ENCODE measurements at places on chromosomes 3 and 15.

GRCh38 chr3:50483374-50483773 is 20.1 kb downstream of the CACNA2D2 start:
- DNase-seq, result no peak

DNA sequence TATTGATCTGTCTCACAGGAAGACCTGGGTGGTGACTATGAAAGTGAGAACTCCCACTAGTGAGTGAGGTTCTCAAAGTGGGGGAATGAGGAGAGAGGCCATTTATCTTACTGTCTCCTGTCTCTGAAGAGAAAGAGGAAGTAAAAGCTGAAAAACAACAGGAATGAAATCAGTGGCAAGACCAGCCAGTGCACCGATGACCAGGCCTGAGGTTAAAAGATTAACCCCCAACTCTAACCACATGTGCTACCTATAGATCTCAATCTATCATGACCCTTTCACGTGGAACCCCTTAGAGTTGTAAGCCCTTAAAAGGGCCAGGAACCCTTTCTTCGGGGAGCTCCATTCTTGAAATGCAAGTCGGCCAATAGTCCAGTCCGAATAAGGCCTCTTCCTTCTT is 239.3 kb upstream of the CNTN6 start:
- DNase-seq, result no peak

- DNase-seq, result no peak
Observed at GRCh38 chr15:36782681-36783080, 203.3 kb downstream of the CDIN1 start.

- DNase-seq, result no peak
Observed at GRCh38 chr15:71042356-71042922, 72.8 kb upstream of the THSD4 start.

GRCh38 chr15:47669221-47669620 is 48.1 kb upstream of the SEMA6D start:
- DNase-seq, result no peak

GRCh38 chr15:85414037-85414436 is 33.6 kb downstream of the AKAP13 start:
- no peak for DNase-seq

- DNase-seq, result no peak
Observed at GRCh38 chr15:44468709-44469385, 41.4 kb downstream of the CTDSPL2 start.

GRCh38 chr3:105051972-105052371 is 314.7 kb upstream of the ALCAM start:
- DNase-seq, result no peak

GRCh38 chr3:52061121-52061910 is 4.9 kb upstream of the DUSP7 start:
- DNase-seq, result no peak

- DNase-seq, result no peak
Observed at GRCh38 chr3:99683465-99683864, 45.1 kb downstream of the COL8A1 start.

DNA sequence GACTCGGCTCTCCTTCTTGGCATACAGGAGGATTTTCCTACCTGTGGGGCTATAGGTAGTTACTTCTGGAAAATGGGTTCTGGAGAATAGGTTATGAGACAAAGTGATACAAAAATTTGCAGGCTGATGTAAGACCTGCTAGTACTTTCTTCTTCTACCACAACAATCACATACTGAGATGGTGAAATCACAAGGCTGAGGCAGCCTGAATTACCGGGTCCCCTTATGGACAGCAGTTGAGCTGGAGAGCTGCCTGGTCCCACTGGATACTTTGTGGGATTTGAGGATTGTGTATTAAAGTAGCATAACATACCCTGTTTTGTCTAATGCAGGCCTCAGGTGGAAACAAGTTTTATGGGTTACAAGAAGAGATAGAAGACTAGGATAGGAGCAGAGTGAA is 86.5 kb upstream of the FAM98B start:
- no peak for DNase-seq

GRCh38 chr3:12906141-12906915 is 65.0 kb upstream of the RPL32 start:
- no peak for DNase-seq

GRCh38 chr15:80507131-80507530 is 102.9 kb downstream of the ARNT2 start:
- no peak for DNase-seq

- no peak for DNase-seq
Observed at GRCh38 chr3:184570489-184570888, 8.9 kb downstream of the EPHB3 start.

GRCh38 chr15:42275780-42276391 is 2.7 kb upstream of the TMEM87A start:
- no peak for DNase-seq

DNA sequence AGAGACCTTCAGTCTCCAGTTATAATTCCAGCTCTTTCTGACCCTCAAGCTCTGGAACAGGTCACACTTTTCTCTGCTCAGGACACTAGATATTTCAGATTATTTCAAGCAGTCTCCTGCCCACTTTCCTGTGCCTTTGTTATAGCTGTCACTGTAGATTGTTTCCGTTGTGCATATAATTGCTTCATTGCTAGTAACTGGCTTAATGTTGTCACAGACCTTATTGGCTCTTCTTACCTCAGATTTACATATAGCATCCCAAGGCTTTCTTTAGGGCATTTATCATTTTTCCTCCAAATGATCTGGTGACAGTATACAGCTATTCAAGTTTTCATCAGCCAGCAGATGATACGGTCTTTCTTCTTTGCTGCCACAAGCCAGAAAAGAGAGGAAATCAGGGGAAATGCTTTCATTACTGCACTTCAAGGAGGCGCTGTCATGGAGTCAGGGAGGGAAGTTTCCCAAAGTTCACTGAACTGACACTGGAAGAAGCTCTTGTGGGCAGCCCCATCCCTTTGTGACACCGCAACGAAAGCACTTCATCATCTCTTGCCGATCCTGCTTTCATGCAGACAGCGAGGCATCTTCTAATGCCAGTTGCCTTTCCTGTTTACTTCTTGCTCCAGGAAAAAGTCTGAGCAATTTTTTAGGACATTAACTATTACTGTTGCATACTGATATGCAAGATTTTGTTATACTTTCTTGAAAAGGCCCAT is 181.9 kb downstream of the CDIN1 start:
- DNase-seq, result no peak

DNA sequence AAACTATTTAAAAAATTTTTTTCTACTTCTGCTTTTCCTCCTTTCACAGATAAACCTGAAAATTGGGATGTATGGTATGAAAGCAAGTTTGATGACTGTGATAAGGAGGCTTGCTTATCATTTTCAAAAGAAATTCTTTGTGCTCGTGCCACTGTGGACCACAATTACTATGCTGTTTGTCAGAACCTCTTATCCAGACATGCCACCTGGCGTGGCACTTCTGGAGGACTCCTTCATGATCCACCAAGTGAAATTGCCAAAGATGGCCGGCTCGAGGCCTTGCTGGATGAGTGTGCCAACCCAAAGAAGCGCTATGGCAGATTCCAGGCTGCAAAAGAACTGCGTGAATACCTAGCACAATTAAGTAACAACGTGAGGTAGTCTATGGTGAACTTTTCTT is 17.8 kb downstream of the DIPK2A start:
- DNase-seq, result no peak

- no peak for DNase-seq
Observed at GRCh38 chr3:14853271-14853951, 34.6 kb downstream of the FGD5 start.

Measured in CD4-positive, alpha-beta T cell treated with Interleukin-6 for 4 hours (primary cell).